NCI-H524 (cell line): ENCODE measurements at places on chromosomes 5 and 9.

GRCh38 chr5:54959673-54960418, 25.5 kb downstream of the ESM1 start:
- DNase-seq, result peak; percentile 9

GRCh38 chr5:14090755-14091154, 52.4 kb upstream of the TRIO start:
- DNase-seq, result no peak

- peak; percentile 81 for DNase-seq
These were observed 391 bp upstream of the NRG2 start for GRCh38 chr5:140043508-140043872.

GRCh38 chr5:17431272-17432050, 66.6 kb upstream of the TAF11L2 start:
- DNase-seq, result no peak

DNA sequence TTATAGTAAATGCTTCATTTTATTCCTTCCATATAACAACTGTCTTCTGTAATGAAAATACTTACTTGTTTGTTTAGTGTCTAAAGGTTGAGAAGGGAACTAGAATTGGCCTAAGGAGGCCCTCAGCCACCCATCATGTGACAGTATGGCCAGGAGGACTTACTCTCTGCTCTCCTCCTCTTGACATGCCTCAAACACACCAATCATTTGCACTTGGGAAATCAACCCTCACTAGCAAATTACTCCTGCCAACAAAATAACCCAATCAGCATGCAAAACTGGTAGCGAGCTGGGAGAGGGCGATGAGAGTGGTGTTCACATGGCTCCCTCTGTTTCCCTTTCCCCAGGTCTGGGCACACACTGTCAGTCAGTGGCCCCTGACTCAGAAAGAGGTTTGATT, 58.6 kb upstream of the MEF2C start:
- no peak for DNase-seq

- peak; percentile 40 for DNase-seq
These were observed 683 bp downstream of the OSMR start for GRCh38 chr5:38846379-38847011.

- peak; percentile 81 for DNase-seq
These were observed 339.9 kb downstream of the ASTN2 start for GRCh38 chr9:117074784-117075520.

- DNase-seq, result no peak
These were observed 28.2 kb downstream of the RASGEF1C start for GRCh38 chr5:180180846-180181245.

- DNase-seq, result no peak
These were observed 282.4 kb downstream of the ARHGEF28 start for GRCh38 chr5:73908395-73908794.

- DNase-seq, result no peak
These were observed 152.5 kb upstream of the PTCH1 start for GRCh38 chr9:95669253-95669652.

GRCh38 chr5:89338935-89339334, 456.0 kb upstream of the MEF2C start:
- DNase-seq, result no peak

GRCh38 chr9:121185178-121185745, 16.4 kb downstream of the RAB14 start:
- no peak for DNase-seq

- no peak for DNase-seq
These were observed 115.2 kb downstream of the EFNA5 start for GRCh38 chr5:107555425-107556090.

- no peak for DNase-seq
These were observed 33.9 kb upstream of the KCNN2 start for GRCh38 chr5:114327987-114328386.

DNA sequence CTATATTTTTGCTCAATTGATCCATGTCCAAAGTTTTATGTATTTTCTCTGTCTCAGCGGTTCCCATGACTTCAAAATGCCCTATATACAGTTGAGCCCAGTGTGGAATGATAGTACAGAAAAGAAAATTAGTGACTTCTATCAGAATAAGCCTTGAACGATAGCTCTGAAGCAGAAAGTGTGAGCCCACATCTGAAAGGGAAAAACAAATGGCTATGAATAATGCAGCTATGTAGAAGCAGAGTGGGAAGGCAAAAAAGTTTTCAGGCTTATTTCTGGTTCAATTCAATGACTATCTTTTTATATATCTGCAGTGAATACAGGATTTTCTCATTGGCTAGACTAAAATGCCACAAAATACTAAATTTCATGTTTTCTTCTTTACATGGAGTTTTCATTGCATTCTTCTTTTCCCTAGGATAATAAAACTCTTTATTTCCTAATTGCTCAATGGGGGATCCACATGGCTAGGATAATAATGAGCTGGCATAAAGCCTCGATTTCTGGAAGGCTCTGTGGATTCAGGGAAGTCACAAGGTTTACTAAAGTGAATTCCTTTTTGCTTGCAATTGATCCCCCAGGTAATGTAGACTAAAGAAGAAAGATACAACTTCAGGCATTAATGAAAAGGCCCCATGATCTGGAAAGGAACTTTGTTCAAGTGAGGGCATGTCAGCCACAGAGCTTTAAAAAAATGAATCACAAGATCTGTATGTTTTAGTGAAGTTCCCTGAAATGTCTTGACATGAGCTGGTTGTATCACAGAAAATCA, 377.0 kb upstream of the RIOK2 start:
- no peak for DNase-seq

DNA sequence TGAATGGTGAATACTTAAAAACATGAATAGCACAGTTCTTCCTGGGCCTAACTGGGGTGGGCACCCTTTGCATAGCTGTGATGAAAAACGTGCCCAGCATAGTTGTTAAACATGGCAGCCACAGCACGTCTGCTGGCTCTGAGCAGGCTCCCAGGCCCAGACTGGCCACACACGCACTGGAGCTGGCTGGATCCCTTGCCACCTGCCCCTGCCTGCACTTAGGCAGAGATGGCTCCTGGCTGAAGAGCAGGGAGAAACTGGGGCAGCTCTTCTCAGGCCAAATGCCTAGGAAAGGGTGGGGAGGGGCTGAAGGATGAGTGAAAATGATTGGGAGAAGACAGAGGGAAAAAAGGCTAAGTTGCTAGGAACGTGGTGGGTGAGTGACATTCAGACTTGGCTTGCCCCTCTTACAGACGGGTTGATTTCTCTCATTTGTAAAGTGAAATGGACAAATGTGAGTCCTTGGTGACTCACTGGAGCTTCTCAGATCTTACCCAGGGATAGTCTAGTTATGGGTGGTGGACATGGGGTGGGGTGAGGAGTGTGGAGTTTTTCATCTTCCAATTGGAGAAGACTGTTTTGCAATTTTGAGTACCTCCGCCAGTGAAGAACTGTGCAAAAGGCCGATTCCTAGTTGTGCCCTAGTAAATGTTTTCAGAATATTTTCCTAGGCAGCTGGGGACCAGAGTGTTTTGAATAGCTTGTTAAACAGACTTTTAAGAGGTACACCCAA, 42.4 kb downstream of the TRIO start:
- peak; percentile 53 for DNase-seq

GRCh38 chr5:116539222-116539621, 35.4 kb downstream of the SEMA6A start:
- no peak for DNase-seq

DNA sequence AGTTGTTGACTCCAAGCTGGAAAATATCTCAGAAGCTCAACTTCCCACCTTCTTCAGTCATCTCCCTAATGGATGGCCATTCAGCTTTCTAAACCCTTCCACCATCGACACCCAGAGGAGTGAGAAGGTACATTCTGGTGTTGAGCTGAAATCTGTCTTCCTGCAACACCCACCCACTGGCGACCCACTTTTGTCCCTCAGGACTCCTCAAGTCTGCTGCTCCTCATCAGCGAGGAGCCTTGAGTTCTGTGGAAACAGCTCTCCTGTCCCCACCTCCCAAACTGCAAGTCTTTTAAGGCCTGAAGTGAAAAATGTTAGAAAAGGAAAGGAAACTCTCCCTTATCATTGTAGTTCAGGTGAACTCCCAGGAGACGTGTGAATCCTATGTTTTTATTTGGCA, 111.5 kb upstream of the HAND1 start:
- DNase-seq, result no peak

GRCh38 chr5:67306965-67307607, 110.5 kb upstream of the CD180 start:
- no peak for DNase-seq

DNA sequence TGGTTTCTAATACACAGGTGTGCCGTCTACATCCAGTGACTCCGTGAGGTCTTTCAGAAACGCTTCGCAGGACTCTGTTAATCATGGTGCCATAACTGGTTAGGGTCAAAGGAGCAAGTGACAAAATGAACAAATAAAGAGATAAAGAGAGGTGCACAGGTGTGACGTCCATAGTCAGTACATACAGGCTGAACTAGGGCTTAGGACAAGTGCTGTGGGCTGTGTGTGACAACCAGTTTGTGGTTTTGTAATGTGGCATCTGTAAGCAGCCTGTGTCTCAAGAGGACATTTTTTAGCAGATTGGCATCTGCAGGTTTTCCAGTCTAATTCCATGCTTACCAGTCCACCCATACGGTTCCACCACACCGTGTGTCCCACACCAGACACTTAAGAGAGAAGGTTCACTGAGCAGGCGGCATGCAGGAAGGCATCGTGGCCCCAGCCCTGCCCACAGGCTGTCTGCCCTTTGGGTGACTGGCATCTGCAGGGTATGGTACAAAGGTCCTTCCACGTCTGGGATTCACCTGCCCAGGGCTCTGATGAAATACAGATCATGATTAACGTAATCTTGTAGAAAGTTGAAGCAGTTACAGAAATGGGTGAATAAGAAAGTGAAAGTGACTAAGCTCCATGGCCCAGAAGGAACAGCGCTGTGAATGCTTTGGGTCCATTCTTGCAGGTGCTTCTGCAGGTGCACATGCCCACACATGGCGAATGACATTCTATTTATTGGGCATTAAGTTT, 26.9 kb downstream of the SRD5A1 start:
- no peak for DNase-seq

DNA sequence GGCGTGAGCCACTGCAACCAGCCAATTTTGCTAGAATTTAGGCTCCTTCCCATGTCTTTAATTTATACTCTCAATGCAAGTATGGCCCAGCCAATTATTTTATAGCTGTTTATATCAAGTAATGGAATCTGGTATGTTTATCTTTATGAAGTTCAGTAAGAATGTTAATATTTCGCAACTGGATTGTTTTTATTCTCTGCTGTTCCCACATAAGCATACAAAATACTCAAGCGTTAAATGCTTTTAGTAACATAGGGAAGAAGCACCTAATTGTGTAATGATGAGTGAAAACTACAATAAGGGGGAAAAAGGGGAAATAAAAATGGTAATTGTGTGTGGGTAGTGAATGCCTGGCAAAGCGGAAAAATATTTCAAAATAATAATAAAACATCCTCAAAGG, 21.3 kb downstream of the PWWP2A start:
- DNase-seq, result no peak

DNA sequence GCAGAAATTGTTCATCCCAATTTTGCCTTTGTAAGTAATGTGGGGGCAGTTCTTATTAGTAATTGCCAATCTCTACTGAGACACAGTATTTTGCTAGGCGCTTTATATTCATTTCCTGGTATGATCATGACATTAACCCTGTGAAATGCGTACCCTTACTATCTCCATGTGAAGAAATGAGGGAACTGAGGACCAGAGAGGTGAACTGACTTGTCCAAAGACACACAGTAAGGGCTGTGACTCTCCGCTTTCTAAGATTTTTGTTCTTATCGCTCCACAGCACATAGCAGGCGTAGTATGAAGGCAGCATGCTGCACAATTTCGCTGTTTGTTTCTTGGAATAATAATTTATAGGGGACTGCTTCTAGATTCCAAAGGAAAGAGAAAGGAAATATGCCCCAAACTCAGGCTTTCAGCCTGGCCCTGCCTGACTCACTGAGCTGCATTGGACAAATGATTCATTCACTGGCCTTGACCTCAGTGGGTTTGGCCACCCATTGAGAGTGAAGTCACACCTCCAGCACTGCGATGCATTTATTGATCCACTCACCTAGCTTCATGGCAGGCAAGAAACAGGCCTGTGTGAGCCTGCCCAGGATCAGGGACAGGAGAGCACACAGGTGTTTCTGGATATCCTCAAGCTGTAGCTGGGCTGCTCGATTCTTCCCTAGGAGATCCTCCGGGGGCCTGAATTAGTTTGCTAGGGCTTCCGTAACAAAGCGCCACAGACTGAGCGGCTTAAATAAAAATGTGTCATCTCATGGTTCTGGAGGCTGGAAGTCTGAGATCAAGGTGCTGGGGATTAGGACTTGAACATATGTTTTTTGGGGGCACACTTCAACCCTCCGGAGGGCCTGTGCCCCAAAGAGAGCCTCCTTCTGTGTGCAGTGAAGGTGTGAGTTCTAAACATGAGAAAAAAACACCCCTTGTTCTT, 7.2 kb upstream of the DUSP1 start:
- DNase-seq, result peak; percentile 9

DNA sequence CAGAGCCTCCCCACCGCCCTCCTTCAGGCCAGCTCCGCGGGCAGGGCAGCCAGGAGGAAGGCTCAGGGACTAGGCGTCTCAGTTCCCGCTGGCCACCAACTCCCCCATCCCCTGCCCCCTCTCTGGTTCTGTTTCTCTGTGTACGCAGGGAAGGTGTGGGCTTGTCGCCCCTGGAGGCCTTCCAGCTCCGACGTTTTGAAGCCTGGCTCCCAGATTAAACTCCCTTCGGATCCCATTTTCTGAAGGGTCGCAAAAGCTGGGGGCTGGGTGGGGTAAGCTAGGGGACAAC, 346 bp downstream of the ATOX1 start:
- DNase-seq, result no peak

GRCh38 chr5:56534102-56534829, 281.1 kb upstream of the MAP3K1 start:
- DNase-seq, result no peak

- DNase-seq, result no peak
These were observed 7.1 kb downstream of the ACTL7A start for GRCh38 chr9:108869092-108869725.

DNA sequence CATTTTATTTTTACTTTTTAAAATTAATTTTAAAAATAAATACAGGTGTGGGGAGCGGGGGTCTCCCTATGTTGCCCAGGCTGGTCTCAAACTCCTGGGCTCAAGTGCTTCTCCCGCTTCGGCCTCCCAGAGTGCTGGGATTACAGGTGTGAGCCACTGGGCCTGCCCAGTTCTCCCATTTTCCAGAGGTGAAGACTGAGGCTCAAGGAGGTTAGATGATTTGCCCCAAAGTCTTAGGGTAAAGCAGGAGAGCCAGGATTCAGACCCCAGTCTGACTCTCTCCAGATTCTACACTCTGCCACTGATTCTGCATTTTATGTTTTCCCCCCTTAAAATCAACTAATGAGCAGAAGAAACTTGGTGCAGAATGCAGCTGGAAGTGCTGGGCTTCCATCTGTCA, 36.9 kb downstream of the CFAP77 start:
- DNase-seq, result no peak

DNA sequence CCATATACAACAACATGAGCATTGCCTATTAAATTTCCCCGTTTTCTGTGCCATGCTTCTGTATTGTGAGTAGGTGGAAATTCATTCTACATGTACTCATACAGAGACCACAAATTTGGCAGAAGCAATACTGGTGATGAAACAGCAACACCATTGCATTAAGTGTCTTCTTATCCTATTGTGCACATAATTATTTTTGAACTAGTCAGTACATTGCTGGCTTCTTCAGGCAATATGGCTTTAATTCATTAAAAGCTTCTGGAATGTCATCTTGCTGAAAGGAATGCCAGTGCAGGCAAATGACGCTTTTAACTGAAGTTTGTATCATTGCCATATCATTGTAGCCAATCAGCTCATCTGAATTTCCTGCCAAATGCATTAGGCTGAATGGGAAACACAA, 82.6 kb downstream of the KIAA1958 start:
- DNase-seq, result no peak
